ENCODE measurements at places on chromosomes 12 and 14.
A peak's percentile ranks its signal among the peaks of the same experiment; 100 is the strongest.

DNA sequence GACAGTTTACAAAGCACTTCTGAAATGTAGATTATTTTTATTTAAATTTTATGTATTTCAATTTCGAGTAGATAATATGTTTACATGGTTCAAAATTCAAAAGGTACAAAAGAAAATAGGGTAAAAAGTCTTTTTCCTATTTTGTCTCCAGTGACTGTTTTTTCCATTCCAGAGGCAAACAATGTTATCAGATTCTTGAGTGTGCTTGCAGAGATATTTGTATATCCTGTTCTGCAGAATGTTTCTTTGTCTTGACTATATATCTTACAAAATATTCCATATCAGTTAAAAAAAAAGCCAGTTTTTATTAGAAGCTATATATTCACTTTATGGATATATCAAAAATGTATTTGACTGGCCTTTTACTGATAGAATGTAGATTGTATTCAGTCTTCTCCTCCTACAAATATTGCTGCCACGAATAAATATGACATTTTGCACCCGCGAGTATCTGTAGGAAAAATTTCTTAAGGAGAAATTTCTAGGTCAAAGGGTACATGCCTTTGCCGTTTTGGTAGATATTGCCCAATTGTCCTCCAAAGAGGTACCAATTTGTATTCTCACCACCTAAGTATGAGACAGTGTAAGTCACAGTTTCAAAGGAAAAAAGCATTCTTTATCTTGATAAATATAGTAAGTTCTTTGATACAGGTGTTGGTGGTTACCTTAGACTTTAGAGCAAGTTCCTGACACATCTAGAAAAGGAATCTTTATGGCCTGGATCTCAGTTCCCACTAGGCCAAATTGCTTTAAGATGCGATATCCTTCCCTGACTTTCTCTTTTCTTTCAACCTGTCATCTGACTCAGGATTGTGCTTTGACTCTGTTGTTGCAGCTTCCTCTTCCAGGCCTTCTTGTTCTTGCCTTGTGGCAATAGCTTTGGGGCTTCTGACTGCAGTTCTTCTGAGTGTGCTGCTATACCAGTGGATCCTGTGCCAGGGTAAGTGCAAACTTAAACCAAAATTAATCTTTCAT lies 2.3 kb downstream of the KLRG1 start:
- no peak for DNase-seq

GRCh38 chr14:95577067-95577800 lies 42.4 kb downstream of the GLRX5 start:
- DNase-seq: no peak

DNA sequence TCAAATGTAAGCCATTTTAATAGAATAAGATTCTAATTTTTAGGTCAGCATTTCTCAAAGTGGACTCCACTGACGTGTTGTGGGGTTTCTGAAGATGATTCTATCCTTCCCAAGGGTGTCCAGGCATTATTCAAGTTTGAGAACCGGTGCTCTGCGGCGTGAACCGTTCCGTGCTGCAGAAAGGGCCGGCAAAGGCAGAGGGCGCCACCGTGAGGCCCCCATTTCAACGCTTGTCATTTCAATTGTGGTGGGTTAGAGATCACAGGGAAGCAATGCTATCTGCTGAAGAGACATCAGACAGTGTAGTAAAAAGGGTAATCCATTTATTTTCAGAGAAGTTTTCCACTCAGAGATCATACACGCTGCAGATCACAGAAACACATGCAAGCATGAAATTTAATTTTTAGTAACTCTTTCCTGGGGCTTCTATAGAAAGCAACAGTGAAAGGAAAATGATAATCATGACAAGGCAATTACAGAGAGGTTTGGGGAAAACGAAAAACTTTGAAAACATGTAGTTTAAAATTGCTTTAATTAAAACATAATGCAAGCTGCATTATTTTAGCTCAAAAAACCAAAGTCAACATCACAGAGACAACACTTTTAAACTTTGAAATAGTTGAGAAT lies 201.7 kb downstream of the EXOC5 start:
- peak; percentile 15 for DNase-seq

GRCh38 chr12:26467351-26467750 lies 272.0 kb downstream of the SSPN start:
- no peak for DNase-seq

DNA sequence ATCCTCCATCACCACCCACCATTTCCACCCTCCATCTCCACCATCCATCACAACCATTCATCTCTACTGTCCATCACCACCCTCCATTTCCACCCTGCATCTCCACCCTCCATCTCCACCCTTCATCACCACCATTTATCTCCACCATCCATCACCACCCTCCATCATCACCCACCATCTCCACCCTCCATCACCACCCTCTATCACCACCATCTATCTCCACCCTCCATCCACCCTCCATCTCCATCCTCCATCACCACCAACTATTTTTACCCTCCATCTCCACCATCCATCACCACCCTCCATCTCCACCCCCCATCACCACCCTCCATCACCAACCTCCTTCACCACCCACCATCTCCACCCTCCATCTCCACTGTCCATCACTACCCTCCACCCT lies 4.7 kb upstream of the CEP170B start:
- DNase-seq: no peak

- no peak for DNase-seq
Measured at GRCh38 chr14:87207756-87208155, 785.2 kb downstream of the GALC start.

GRCh38 chr14:26121181-26121580 lies 476.7 kb downstream of the NOVA1 start:
- DNase-seq: no peak

DNA sequence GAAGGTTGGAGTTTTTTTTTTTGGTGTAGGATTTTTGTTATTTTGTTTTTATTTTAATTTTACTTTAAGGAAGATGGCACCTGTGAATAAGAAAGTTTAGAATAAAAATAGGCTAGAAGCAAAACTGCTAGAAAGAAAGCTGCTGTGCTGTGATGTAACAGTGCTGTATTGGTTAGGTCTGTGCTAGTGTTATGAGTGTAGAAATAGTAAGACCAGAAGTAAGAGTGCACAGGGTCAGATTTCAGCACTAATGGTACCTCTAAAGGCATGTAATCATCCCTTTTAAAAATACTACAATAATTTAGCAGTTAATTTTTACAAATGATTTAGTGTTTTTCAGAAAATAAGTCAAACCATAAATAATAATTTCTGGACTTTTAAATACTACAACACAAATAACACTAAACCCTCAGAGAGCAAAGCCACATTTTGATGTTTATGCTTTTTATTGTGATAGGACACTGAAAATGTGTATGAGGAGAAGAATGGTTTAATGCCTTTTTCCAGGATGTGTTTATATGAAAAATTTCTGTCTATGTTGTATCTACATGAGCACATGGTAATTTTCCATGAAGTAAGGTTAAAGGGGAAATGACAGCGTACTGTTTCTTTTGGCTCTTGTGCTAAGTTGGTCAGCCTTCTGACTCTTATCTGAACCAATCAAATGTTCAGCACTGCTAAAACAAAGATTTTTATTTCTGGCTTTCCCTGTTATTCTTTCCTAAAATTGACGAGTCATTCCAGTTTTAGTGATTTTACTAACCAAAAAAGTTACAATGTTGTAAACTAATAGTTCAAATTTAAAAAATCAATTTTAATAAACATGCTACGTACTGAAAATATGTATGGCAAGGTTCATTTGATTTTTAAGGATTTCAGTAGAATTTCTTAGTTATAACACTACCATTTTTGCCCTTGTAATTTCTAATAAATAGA lies 96.1 kb downstream of the PPHLN1 start:
- DNase-seq: no peak

GRCh38 chr14:33014710-33015109 lies 76.0 kb downstream of the NPAS3 start:
- no peak for DNase-seq

DNA sequence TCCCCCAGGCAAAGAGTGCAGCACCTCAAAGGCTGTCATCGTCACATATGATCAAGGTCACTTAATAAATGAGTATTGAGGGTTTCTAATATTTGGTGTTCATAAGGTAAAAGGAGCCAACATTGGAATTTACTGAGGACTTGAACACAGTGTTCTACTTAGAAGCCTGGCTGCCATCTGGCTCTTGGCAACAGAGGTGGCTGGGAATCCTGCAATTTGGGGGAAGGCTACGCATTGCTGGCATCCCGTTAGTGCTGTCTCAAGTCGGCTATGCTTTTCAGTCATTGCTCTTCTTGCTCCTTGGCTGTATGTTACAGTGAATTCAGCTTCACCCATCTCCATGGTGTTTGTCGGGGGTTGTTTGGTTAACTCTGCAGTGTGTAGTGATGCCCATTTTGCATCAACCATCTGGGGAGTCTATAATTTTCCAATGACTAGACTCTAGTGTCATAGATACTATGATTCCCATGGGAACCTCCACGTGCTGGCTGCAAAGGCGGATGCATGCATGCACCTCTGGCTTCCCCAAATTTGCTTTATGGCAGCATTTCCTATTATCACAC lies 12.9 kb upstream of the SLC24A4 start:
- no peak for DNase-seq

DNA sequence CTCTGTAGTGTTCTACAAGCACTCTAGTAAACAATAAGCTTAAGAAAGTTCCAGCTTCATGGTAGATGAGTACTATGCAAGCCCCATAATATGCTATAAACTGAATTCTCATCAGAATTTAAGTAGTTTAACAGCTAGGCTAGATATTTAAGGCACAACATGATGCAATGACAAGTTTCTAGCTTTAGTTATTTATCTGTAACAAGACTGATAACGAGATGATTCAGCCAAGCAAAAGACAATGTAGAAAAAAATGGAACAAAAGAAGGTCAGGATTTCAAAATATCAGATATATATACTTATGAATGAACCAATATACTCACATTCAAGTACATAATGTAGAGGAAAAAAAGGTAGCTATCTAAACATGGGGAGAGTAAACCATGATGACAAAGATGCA lies 61.0 kb upstream of the RERGL start:
- DNase-seq: no peak

GRCh38 chr12:53344824-53345485 lies 8.8 kb upstream of the SP7 start:
- DNase-seq: peak; percentile 62

- peak; percentile 43 for DNase-seq
Measured at GRCh38 chr12:101773650-101774162, 34.4 kb upstream of the SYCP3 start.

DNA sequence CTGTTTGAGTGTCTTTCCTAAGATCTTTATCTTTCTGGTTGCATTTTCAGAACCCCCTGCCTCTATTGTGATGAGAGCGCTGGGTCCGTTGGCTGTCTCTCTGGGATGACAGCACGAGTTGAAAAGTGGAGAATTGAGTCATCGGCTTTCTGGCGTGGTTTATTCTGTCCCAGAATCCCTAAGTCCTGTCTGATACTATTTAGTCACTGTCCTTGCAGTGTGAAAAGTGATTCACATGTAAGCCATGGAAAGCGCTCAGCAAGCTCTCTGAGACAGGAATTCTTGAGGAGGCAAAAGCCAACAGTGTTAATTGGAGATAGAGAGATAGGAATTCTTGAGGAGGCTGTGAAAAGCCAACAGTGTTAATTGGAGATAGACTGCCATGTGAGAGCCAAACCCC lies 121.7 kb downstream of the CHST11 start:
- no peak for DNase-seq

DNA sequence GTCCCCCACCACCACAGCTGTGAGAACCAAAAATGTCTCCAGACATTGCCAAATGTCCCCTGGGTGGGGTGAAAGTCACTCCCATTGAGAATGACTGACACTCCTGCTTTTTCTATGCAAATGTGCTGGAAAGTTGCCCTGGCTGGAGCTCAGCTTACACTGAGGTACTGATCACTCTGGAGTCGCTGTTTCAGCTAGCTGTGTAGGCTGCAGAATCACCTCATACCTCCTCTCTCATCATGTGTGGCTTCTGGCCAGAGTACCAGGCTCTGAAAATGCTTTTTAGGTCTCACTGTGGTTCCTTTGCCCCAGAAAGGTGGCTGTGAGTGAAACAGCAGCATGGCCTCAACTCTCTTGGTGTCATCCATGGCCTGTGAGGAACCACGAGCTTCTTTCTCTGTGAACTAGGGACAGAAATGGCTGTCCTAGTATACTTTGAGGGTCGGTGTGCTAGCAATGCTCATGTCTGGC lies 414.4 kb downstream of the DPF3 start:
- no peak for DNase-seq

DNA sequence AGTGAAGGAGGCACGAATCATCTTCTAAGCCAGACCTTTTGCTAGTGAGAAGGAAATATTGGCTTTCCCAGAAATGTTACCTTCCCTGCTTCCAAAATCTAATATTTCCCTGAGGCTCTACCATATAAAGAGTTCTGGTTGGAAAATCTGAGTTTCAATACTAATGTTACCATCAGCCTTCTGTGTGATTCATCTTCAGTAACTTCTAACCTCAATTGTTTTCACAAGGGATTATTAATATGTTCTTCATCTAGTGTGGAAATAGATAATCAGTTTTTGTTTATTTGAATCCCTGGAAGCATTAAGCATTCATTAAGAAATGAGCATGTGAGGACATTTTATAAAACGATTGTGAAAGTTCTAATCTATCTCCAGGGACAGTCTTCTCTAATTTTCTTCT lies 720.9 kb downstream of the AACS start:
- no peak for DNase-seq

DNA sequence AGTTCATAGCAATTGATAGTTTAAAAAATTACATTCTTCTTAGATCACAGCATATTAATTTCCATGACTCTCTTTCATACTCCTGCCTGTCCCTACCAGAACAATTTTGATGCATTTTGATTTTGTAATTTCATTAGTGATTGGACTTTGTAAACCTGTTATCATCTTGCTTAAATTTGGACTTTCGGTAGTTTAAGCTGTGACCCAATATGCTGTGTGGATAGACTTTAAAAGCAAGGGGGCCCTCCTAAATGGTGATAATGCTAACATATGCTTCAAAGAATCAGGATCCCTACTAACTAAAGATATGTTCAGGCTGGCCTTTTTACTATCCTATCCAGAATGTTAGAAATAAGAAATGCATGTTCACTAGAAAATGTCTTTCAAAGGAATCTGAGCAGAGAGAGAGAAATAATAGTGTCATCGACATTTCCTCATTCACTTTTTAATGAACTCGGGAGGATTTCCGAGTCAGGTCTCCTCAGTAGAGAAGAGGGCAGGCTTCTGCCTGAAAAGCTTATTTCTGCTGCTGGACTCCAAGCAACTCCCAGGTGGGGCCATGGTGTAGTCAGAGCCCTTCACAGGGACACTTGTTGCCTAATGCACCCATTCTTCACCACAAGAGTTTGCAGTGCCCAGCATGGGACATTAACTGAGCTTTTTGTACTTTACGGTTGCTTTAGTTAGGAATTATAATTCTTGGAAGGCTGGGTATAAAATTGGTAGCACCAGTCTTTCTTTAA lies 16.7 kb downstream of the SLC38A4 start:
- no peak for DNase-seq

GRCh38 chr12:87320724-87321123 lies 708.5 kb downstream of the C12orf50 start:
- no peak for DNase-seq

DNA sequence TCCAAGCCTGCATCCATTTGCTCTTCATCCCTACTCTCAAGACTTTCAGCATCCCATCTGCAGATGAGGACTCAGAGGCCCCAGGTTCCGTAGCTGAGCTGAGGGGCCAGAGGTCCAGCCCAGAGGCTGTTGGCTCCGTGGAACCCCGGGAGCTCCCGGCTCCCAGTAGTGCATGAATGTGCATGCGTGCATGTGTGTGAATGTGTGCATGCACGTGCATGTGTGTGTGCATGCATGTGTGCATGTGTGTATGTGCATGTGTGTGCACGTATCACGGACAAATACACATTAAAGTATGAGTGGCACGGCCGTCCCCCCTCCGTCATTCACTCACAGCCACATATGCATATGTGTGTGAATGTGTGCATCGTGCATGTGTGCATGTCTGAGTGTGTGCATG lies 149.9 kb downstream of the KIF26A start:
- no peak for DNase-seq

- DNase-seq: no peak
Measured at GRCh38 chr12:109258607-109259544, 50.2 kb downstream of the FOXN4 start.

All from stimulated activated CD8-positive, alpha-beta memory T cell treated with anti-CD3 and anti-CD28 coated beads, Interleukin-4, amount 100 ng/mL, for 24 hours (primary cell).